ENCODE measurements at places on chromosomes 16 and 17. TPM values are rescaled to one million over a fixed set of nuclear protein-coding genes. Genes with fewer than 3 reads are reported as not detected.

DNA sequence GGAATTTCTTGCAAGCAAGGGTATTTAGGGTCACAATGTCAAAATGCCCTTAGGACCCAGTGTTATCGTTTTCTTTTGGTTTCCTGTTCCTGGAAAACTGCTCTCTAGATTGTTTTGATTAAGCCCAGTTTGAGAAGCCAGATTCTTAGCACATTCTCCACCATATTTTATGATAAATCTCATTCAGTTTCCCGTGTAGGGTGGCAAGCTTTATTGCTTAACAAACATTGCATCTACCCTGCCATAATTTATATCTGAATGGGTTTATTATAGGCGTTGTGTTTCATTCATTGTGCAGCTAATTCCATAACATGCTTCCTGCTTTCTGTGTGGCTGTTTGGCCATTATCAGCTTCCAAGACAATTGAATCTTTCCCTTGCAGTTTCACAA is 389.1 kb upstream of the DYNLRB2 start:
- DNase-seq, result no peak

- DNase-seq, result no peak
These were observed 290.1 kb downstream of the MAP2K4 start for GRCh38 chr17:12310811-12311210.

- no peak for DNase-seq
These were observed 492.5 kb upstream of the SOX9 start for GRCh38 chr17:71628306-71628705.

NACA2 gene
- total RNA-seq, result not detected

DNA sequence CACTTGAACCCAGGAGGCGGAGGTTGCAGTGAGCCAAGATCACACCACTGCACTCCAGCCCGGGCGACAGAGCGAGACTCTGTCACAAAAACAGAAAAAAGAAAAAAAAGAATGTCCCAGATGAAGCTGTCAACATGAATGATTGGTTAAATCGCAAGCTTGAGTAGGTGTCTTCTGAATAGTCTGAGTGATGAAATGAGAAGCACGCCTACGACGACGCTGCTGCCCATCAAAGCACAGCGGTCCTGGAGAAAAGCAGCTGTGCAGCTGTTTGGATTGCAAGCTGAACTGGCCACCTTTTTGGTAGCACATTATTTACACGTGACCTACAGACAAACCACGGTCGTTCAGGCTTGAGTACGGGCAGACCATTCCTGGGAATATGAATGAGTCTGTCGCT is 12.5 kb downstream of the ADCY9 start:
- no peak for DNase-seq

DNA sequence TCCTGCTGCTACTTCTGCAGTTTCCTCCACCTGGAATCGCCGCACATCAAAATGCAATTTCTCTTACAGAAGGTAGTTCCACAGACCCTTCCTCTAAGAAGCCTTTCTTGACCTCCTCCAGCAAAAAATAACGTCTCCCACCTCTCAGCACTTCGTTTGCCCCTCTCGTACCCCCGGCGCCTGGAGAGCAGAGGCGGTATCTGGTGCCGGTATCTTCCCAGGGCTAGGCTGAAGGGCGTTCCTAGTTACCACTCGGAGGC is 482 bp downstream of the DCTPP1 start:
- no peak for DNase-seq

GRCh38 chr17:57038486-57038885 is 46.6 kb upstream of the AKAP1 start:
- no peak for DNase-seq

- no peak for DNase-seq
These were observed 1.1 kb downstream of the SLFN13 start for GRCh38 chr17:35447499-35447898.

DNA sequence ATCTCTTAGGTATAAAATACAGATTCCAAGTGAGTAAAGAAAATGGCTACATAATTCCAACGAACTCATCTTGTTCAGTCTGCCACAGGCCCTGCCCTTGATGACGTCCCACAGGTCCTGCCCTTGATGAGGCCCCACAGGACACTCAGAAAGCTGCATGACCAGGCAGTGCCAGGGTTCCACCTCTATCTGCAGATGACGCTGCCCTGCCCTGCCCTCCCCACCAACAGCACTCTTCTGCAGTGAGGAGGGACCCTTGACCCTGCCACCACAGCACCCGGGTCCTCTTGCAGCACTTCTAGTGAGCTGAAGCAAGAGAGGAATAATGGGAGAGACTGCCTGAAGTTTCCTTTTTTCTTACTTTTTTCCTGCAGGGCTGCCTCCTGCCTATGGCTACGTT is 118.4 kb downstream of the VPS53 start:
- no peak for DNase-seq

- DNase-seq, result no peak
These were observed 8.4 kb downstream of the HSDL1 start for GRCh38 chr16:84136331-84137125.

KRTAP1-1 gene
- total RNA-seq, result not detected

- DNase-seq, result no peak
These were observed at the start of gene ABCA6 for GRCh38 chr17:69141431-69142174. Gene ABCA6 (minus strand): TSS chr17:69141895. CDS start chr17:69140703, 1,192 bp downstream.

DNA sequence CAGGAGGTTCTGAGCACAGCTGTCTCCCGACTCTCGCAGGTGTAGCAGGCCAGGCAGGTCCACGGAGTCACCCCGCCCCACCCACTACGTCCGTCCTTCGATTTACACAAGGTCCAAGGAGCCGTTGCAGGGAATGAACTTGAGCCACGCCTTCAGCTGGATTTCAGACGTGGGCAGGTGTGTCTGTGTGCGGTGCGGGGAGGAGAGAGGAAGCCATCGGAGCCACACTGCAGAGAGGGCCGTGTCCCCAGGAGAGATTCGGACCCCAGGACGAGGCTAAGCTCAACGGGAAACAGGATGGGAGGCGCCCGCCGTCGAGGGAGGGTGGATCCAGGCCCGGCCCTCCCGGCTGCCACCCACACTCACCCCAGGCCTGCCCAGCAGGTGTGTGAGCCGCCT is 50.3 kb downstream of the RPH3AL start:
- no peak for DNase-seq

- no peak for DNase-seq
These were observed 219.7 kb downstream of the TMEM114 start for GRCh38 chr16:8370374-8371270.

GRCh38 chr16:74280448-74280847 is 16.2 kb upstream of the PSMD7 start:
- no peak for DNase-seq

- no peak for DNase-seq
These were observed 215.6 kb upstream of the CDH5 start for GRCh38 chr16:66150698-66151482.

PRKCB gene
- 25.2 TPM for total RNA-seq

GPR139 gene
- total RNA-seq, result not detected

- no peak for DNase-seq
These were observed 158.1 kb downstream of the VPS53 start for GRCh38 chr17:556431-556995.

DNA sequence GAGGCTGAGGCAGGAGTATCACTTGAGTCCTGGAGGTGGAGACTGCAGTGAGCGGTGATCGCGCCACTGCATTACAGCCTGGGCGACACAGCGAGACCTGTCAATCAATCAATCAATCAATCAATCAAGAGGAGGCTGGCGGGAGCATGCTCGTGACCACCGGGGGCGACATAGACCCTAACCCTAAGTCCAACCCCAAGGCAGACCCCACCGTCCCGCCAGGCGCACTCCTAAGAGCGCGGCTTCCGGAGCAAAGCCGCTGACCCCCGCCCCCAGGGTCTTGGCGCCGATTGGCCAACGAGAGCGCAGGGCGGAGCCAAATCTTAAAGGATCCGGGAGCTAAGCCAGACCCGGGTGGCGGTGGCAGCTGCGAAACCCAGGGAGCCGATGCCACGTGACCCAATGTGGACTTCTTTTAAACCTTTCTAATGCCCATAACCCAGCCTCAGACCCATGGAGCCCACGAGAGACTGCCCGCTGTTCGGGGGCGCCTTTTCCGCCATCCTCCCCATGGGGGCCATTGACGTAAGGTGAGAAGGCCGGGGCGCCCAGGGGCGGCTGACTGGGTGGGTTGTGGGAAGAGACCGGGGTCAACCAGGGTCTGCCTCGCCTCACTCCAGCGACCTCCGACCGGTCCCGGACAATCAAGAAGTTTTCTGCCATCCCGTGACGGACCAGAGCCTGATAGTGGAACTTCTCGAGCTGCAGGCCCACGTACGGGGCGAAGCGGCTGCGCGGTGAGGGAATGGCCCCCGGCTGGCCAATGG is at the start of gene RANGRF:
TSS of gene RANGRF (plus strand) at position 335 of the 767 bp plus-strand sequence. CDS start at position 454, 119 bp downstream.
- DNase-seq, result peak; percentile 95

DNA sequence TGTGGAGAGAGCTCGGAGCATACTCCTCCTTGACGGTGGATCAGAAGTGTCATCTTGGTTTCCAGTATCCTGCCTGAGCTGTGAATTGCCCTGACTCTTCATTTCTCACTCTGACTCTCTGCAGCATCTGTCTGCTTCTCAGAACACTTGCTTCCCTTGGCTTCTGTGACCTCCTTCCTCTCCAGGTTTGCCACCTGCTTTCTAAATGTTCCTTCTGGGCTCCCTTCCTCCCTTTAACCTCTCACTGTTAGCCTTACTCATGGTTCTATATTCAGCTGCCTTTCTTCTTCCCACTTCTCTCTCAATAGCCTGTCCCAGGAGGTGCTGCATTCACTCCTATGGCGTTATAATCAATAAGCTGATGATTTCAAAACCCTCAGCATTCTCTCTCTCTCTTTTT is 11.2 kb upstream of the PRKAR1A start:
- no peak for DNase-seq

DNA sequence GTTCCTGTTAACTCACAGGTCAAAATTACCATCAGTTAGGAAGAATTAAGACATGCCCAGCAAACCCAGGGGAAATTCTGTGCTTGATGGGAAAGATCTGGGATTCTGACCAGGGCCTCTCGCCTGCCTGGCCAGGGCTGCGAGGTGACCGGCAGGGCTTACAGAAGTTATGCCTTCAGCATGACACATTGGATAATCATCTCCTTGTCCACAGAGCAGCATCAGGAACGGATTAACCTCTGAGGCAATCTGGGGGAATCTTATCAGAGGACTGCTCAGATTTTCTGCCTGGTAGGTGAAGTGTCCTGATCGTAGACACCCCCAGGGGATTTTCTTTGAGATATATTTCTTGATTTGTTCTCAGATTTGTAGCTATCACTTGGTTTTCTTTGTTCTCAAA is 172.5 kb downstream of the HS3ST3A1 start:
- no peak for DNase-seq

DNA sequence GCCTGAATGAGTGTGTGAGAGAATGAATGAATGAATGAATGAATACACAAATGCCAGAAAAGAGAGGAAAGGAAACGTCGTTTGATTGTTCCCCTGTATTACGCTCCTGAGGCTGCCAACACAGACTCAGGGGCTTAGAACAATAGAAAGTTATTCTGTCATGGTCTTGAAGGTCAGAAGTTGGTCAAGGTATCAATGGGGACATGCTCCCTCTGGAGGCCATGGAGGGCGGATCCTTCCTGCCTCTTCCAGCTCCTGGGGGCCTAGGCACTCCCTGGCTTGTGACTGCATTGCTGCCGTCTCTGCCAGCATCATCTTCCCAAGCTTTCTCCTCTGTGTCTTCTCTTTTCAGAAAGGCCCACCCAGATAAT is 1.5 kb upstream of the SLC38A8 start:
- no peak for DNase-seq

DNA sequence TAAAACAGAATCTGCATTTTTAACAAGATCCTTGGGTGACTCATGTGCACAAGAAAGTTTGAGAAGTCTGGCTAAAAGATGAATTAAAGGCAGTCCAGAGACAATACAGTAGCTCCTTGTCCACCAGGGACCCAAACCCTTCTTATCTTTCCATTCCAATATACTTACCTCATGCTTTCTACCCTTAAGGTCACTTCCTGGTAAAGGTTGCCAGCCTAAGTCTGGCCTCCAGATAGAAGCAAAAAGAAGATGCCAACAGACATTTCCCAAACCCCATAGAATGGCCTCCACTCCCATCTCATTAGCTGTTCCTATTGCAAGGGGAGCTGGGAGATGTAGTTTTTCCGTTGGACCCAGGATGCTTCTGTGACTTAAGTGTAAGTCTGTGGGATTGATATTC is 101.4 kb upstream of the XYLT1 start:
- no peak for DNase-seq

CLDN7 gene
- total RNA-seq, result 117 TPM

OR2C1 gene
- not detected for total RNA-seq

CHP2 gene
- not detected for total RNA-seq

DNA sequence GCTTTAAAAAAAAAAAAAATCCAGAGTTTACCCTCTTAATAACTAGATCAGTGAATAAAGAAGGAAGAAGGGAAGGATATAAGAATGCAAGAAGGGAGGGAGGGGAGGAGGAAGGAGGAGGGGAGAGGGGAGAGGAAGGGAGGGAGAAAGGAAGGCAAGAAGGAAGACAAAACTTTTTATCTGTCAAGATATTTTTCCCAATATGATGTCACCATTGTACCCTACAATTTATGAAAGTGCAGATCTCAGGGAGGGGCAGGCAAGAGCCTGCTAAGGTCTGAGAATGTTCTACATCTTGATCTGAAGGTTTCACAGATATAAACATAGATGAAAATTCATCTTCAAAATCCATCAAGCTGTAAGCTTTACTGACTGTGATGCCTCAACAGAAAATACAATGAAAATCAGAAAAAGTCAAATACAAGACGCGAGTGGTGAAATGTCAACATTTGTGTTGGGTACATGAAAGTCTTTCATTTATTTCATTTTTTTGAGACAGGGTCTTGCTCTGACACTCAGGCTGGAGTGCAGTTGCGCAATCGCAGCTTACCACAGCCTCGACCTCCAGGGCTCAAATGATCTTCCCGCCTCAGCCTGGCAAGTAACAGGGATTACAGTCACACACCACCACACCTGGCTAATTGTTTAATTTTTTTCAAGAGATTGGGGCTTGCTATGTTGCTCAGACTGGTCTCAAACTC is 57.1 kb upstream of the EMP2 start:
- DNase-seq, result no peak

TSNAXIP1 gene
- 0.55 TPM for total RNA-seq

CCL13 gene
- 10.2 TPM for total RNA-seq

GRCh38 chr16:396605-397004 is 394 bp upstream of the NME4 start:
- no peak for DNase-seq

DNA sequence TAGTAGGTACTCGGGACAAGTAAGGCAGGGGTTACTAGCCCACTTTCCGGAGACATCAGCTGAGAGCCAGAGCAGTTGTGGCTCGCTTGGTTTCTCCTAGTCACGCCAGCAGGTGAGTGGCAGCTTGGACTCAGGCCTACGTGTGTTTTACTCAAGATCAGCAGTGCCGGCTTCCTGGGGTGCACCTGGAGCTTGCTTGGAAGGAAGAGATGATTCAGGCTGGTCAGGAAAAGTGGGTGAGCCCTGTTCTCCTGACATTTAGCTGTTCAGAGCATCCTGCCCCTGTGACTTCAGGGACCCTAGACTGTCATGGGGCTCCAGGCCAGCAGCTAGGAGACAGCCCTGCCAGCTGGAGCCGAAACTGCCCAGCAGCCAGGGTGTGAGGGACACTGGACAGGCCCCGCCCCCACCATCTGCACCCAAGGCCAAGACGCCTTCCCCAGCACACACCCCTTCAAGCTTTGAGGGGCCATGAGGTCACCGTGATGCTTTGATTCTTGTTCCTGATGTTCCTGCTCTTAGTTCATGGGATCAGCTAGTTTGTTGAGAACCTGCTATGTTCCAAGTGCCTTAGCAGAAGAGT is 238.0 kb upstream of the CIBAR2 start:
- DNase-seq, result no peak

CD300H gene
- total RNA-seq, result not detected

WFDC1 gene
- total RNA-seq, result 26.0 TPM

MYLK3 gene
- total RNA-seq, result 0.43 TPM

P2RX5 gene
- total RNA-seq, result 1.6 TPM
